Kidney epithelial cell (primary cell): ENCODE measurements at places on chromosomes 3 and 15. TPM values are rescaled to one million over a fixed set of nuclear protein-coding genes. Genes with fewer than 3 reads are reported as not detected.

MYO5C gene
- 26.4 and 30.9 TPM in 2 replicates for total RNA-seq

CAMP gene
- not detected in 2 replicates for total RNA-seq

CASR gene
- 0.04 and 0.07 TPM in 2 replicates for total RNA-seq

NEIL1 gene
- 6.1 and 10.1 TPM in 2 replicates for total RNA-seq

KNL1 gene
- 3.2 and 3.8 TPM in 2 replicates for total RNA-seq

MOBP gene
- 0.08 and 0.75 TPM in 2 replicates for total RNA-seq

TPRG1 gene
- 0.41 and 1.4 TPM in 2 replicates for total RNA-seq

SUSD5 gene
- 1.4 and 2.0 TPM in 2 replicates for total RNA-seq

GRIP2 gene
- total RNA-seq, result not detected in 2 replicates

PPP1R14D gene
- not detected in 2 replicates for total RNA-seq

DNA sequence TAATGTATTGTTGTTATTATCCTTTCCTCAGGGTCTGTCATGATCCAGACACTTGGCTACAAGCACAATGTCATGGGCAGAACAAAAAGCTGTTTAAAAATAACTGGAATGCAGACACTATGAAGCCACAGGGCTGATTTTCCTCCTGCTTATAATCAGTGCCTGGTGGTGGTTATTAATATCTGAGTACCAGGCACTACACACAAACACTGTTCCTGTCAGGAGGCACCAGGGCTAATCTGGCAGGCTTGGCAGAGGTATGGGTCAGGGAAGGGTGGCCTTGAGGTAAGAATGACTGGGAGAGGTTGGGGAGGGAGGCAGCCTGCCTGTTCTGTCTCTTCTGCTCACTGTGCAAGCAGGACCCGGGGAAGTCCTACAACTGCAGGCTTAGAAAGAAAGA lies 67.2 kb downstream of the WDR76 start:
- no peak for DNase-seq

- no peak for DNase-seq
Observed at GRCh38 chr3:173936316-173936715, 538.8 kb downstream of the NLGN1 start.

GRCh38 chr3:67030785-67031740 lies 33.0 kb downstream of the KBTBD8 start:
- DNase-seq, result no peak

GRCh38 chr3:182050932-182051331 lies 339.2 kb downstream of the SOX2 start:
- DNase-seq, result no peak

- DNase-seq, result no peak
Observed at GRCh38 chr3:190361791-190362190, 26.2 kb upstream of the CLDN16 start.

GRCh38 chr3:168570404-168571155 lies 474.9 kb upstream of the GOLIM4 start:
- no peak for DNase-seq

DNA sequence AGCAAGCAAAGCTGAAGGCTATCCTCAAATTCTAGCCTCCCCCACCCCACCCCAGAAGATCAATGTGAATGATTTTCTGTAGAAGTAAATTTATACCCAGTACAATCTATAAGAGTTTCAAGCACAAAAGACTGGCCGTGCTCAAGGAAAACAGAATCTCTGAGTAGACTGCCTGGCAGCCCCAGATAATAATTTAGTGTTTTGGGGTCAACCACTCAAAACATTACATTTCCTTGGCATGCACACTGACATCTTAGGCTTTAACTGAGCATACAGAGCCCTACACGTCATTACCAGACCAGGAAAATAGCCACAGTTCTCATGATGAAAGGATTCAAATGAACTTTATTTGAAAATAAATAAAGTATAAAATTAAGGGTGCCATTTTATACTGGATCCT lies 376.5 kb downstream of the TBL1XR1 start:
- no peak for DNase-seq

DNA sequence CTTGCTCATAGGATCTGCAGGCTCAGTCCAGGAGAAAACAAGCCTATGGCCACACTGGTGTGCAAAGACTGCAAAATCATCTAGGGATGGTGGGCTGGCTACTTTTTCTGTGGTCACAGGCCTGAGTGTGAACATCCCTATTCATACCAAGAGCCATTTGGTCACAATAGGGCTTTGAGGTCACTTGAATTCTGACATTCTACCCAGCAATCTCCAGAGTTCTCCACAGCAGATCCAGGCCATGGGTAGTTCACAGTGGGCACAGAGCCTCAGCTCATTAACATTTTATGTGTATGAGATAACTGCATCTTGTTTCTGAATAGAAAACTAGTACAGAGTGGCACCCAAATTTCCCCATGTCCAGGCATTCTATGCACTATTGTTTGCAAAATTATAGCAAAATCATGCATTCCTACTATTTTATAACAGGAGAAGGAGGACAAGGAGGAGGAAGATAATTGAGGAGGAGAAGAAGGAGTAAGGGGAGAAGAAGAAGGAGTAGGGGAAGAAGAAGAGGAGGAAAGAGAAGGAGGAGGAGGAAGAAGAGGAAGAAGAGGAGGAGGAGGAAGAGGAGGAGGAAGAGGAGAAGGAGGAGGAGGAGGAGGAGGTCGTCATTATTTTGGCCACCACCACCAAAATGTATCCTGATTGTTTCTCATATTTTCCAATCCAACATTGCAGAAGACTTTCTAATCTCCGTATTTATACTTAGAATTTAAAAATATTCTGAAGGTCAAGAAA lies 129.0 kb downstream of the SEMA6D start:
- DNase-seq, result no peak

GRCh38 chr3:16599694-16600093 lies 5.5 kb downstream of the DAZL start:
- no peak for DNase-seq

- DNase-seq, result no peak
Observed at GRCh38 chr3:193210618-193211017, 30.4 kb upstream of the PLAAT1 start.

GRCh38 chr3:36814066-36814717 lies 49.8 kb upstream of the DCLK3 start:
- no peak for DNase-seq

DNA sequence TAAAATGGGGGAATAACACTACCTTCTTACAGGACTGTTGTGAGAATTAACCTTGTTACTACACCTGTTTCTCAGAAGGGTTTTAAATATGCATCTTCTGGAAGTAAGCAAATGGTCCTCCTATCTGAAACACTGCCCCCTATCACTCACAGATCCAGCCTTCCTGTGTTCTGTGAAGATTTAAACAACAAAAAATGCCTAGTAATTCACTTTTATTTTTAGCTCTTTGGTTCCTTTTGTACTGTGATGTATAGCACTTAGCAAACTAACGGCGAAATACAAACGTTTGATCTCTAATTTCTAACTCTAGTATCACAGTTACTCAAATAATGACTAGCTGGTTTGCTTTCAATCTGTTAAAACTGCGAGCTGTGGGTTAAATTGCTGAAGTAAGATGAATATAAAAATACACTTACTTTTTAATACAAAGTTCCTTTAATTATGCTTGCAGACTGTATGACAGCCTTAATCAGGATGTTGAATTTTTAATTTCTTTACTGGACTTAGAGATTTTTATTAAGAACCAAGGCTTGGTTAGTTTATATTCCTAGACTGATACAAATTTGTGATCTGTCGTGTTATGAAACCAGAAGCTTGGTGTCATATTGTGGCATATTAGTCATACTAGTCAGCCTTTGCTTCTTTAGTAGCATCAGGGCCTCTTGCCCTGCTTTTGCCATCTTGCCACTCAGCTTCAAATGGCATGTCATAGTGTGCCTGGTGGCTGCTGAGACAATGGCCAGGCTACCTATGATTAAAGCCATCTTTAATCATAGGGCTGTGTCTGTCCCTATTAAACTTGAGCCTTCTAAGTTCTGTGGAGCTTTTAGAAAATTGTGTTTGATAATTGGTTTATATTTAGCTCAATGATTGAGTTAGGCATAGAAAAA lies 9.2 kb downstream of the EIF3J start:
- no peak for DNase-seq

GRCh38 chr3:126108676-126109050 lies 24.7 kb upstream of the SLC41A3 start:
- no peak for DNase-seq

- no peak for DNase-seq
Observed at GRCh38 chr3:134369231-134369741, 5.0 kb downstream of the AMOTL2 start.

DNA sequence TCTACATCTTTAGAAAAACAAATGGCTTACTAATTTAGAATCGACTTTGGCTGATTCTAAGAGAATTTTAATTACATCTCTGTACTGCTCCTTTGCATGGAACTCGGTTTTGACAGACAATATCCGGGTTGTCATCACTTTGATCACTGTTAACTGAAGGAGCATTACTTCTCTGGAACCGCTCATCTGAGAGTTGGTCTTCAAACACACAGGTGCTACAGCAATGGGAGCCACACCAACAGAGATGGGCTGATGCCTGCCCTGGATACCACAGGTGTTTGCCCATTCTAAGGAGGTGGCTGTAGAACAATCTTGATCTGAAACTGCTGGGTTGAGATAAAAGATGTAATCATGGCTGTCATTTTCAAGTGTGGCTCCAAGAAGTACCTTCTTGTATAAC lies 21.6 kb downstream of the LINS1 start:
- DNase-seq, result no peak

DNA sequence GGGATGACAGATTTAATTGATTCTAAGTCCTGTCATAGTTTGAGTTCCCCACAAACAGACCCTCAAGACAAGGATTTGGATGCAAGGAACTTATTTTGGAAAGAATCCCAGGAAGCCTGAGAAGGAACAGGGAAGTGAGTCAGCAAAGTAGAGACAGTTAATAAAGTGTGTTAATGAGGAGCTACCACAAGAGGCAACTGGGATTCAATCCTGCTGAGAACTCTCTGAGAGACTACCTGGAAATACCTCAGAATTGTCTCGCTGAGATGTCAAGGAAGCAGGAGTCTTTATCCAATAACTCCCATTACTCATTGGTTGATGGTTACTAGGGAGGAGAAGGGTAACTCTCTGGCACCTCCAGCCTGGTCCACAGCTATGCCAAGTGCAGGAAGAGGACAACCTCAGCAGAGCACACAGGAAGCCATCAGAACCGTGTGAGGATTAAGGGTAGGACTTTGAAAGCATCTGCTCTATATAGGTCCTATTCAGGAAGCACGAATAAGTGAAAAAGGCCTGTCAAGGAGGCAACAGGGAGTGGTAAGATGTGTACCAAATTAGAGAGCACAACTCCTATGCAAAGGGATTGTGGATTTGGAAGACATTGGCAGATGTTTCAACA lies 311.1 kb upstream of the KCNH8 start:
- DNase-seq, result no peak

DNA sequence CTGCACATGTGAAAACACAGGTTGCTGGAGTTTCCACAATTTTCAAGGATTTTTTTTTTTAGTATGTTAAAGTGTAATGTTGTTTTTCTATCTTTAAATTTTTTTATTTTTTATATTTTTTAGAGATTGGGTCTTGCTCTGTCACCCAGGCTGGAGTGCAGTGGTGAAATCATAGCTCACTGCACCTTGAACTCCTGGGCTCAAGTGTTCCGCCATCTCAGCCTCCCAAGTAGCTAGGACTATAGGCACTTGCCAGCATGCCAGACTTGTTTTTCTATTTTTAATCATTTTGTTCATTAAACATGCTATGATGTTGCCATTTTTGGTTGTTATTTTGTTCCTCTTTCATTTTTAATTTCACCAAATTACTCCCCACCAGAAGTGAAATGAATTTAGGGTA lies 16.7 kb upstream of the THUMPD3 start:
- no peak for DNase-seq

- no peak for DNase-seq
Observed at GRCh38 chr15:23402140-23402539, 44.9 kb downstream of the GOLGA6L2 start.

GRCh38 chr3:65837604-65838003 lies 201.1 kb downstream of the MAGI1 start:
- no peak for DNase-seq

GRCh38 chr3:137335478-137335877 lies 377.7 kb downstream of the IL20RB start:
- no peak for DNase-seq

- DNase-seq, result no peak
Observed at GRCh38 chr3:63385629-63386028, 107.5 kb downstream of the SYNPR start.

GRCh38 chr3:100963041-100963440 lies 30.2 kb downstream of the ABI3BP start:
- no peak for DNase-seq

DNA sequence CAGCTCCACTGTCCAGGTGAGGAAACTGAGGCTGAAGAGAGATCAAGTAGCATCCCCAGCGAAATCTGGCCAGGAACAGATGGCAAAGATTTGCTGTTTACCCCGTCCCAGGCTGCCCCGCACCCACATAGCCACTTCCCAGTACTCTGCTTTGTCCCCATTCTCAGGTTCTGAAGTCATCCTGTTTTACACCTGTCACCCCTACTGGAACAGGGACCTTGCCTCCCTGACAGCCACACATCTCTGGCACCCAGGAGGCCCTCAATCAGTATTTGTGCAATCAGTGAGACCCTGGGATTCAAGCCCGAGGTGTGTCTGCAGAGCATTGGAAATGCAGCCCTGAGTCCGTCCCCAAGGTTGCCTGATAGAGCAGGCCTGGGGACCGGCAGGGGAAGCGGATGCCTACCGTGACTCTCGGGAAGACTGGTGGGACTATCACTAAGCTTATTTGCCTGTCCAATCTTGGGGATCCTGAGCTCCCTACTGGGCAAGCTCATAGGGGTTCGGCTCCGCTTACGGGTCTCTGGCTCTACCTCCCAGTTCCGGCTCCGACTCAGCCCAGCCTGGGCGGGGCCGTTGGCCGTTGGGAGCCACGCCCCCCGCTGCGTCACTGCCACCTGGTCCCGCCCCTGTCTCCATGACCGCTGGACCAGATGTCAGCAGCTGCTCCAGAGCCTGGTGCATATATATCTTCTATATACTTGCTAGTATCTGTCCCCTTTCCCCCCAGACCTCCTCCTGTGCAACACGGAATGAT lies 17.5 kb upstream of the FANCD2 start:
- no peak for DNase-seq

DNA sequence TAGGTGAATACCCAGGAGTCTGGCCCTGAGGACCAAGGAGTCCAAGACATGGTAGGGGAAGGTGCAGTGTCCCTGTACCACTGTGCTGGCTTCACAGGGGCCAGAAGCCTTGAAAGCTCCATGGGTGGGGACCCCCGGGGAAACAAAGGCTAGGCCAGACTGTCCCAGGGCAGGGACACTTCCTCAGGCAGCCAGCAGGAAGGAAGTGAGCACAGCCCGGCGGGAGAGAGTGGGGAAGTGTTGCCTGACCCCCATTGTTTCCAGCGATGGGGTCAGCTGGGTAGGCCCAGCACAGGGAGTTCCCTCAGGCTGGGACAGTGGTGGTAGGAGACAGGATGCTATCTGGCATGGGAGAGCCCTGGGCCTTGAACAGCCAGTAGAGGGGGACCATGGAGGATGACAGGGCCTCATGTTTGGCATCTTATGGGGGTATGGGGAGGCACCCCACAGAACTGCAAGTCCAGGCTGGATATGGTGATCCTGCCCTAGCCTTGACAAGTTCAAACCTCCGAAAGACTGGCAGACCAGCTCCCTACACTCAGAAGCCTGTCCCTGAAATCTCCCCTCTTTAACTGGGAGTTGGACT lies 1.2 kb upstream of the HYAL2 start:
- DNase-seq, result no peak

- no peak for DNase-seq
Observed at GRCh38 chr3:36135863-36136262, 244.4 kb upstream of the STAC start.
